ENCODE measurements at places on chromosomes 4 and X. TPM values are rescaled to one million over a fixed set of nuclear protein-coding genes. Genes with fewer than 3 reads are reported as not detected.

- DNase-seq = no peak
Observed at GRCh38 chrX:34978171-34978570, 35.6 kb downstream of the FAM47B start.

DNA sequence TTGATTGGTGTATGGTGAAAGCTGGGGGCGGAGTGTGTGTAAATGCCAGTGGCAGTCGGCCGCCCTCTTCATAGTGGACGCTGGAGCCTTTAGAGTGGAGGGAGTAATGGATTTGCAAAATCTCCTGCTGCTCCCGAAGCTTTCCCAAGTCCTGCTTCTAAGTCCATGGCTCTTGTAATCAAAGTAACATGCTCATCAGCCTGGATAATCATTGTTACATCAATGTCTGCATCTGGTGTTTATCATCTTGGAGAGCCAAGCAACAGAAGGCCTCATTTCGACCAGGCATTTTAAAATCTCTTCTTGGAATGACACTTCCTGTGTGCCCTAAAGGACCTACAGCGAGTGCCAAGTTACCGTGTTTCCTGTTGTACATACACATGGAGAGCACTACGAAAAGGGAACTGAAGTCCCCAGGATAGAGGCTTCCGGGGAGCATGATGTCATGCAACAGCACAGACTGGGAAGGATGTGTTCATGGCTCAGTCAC lies 32.2 kb downstream of the UNC5C start:
- no peak for DNase-seq

GRCh38 chr4:159075531-159075932 lies 27.3 kb upstream of the RAPGEF2 start:
- DNase-seq = no peak

- DNase-seq = no peak
Observed at GRCh38 chr4:128700659-128701350, 108.7 kb upstream of the JADE1 start.

GRCh38 chr4:24224446-24224845 lies 334.6 kb upstream of the PPARGC1A start:
- no peak for DNase-seq

DNA sequence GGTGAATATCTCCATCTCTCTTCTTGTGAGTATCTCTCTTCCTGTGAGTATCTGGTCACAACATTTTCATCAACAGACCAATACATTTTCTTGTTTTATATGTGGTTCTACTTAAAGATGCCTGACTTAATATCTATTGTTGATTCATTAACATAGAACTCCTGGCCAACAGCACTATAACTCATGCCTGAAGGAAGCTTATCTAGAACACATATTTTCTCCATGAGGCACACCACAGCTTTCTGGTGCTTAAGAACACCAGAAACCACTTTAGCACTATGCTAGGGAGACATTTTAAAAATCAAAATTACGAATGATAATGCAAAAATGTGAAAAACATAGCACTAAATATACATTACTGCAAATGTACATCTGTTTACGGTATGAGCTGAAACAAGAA lies 190.4 kb downstream of the GABRB1 start:
- DNase-seq = no peak

DNA sequence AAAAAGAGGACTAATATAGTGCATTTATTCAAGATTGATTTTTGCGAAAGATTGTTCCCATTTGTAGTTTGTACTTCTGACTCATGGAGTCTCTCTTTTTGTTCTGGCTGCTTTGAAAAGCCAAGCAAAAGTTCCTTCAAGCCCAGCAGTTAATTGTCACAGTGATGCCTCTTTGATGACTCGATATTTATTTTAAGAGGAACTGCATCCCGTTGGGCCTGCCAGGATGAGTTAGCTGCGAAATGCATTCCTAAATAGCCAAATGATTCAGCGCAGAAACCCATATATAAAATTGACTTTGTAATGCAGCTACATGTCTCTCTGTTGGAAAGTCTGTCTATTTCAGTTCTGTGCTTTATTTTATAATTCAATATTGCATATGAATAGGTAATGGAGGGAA lies 295.1 kb downstream of the GBA3 start:
- DNase-seq = no peak

DNA sequence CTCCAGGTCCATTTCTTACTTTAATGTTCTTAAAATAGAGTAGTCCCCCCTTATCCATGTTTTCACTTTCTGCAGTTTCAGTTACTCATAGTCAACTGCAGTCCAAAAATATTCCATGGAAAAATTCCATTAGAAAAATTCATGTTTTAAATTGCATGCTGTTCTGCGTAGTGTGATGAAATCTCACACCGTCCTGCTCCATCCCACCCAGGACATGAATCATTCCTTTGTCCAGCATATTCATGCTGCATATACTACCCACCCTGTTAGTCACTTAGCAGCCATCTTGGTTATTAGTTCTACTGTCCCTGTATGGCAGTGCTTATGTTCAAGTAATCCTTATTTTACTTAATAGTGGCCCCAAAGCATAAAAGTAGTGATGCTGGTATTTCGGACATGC lies 5.4 kb upstream of the PDLIM5 start:
- no peak for DNase-seq

- no peak for DNase-seq
Observed at GRCh38 chr4:2943364-2944090, 19.7 kb downstream of the NOP14 start.

- no peak for DNase-seq
Observed at GRCh38 chrX:33385546-33385945, 174.2 kb upstream of the DMD start.

DNA sequence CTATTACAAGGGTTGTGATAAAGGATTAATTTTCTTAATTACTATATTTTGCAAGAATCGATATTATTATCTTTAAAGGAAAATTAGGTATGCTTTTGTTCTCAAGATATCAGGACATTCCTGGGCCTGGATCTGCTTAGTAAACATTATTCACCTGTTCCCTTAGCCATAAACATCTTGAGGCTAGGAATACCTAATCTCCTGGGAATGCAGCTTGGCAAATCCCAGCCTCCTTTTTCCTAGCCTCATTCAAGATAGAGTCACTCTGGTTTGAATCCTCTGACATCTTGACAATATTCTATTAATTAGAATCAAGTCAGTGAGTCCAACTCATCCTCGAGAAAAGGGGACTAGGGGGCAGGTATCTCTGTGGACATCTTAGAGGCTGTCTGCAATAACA lies 327.1 kb downstream of the STIM2 start:
- DNase-seq = no peak

GRCh38 chr4:87067124-87067885 lies 132.5 kb downstream of the AFF1 start:
- no peak for DNase-seq

The NOX1 gene
- not detected for total RNA-seq

The CCKAR gene
- not detected for total RNA-seq

The UCHL1 gene
- total RNA-seq = 15.9 TPM

The FGD1 gene
- under 0.01 TPM for total RNA-seq

The KIAA1210 gene
- not detected for total RNA-seq

The FBXL5 gene
- total RNA-seq = 47.4 TPM

The FRMPD4 gene
- total RNA-seq = not detected

The SATL1 gene
- under 0.01 TPM for total RNA-seq

The SSX3 gene
- not detected for total RNA-seq
